ENCODE measurements at places on chromosomes 13 and 19.

GRCh38 chr13:88472316-88472715, 801.1 kb downstream of the SLITRK5 start:
- no peak for DNase-seq

DNA sequence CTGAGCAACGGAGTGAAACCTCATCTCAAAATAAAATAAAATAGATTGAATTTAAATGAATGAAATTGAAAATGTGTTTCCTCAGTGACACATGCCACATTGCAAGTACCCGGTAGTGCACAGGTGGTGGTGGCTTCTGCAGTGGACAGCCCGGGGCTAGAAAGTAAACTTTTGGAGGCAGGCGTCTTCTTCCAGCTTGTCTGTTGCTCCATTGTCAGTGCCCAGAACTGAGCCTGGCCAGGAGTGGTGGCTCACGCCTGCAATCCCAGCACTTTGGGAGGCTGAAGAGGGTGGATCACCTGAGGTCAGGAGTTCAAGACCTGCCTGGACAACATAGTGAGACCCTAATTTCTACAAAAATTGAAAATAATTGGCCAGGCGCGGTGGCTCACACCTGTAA, 5.7 kb downstream of the MYH14 start:
- DNase-seq = no peak

DNA sequence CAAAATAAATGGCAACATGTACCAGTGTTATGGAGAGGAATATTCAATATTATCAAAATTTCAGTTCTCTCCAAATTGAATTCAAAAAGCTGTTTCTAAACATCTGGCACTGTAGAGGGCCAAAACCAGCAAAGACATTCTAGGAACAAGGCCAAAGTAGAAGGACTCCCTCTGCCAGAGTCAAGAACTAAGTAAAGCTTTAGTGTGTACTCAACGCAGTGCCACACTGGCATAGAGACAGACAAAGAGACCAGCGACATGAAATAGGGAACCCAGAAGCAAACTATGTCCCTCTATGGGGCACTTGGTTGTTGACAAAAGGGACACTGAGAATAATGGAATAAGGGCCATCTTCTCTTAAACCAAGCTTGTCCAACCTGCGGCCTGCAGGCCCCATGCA, 15.6 kb downstream of the SCGB2B2 start:
- DNase-seq = no peak

GRCh38 chr13:55341891-55342290, 1798.8 kb upstream of the PRR20A start:
- no peak for DNase-seq

GRCh38 chr13:32165796-32166195, 134.2 kb downstream of the FRY start:
- no peak for DNase-seq

- no peak for DNase-seq
Observed at GRCh38 chr19:16645140-16645539, 14.8 kb downstream of the SMIM7 start.

DNA sequence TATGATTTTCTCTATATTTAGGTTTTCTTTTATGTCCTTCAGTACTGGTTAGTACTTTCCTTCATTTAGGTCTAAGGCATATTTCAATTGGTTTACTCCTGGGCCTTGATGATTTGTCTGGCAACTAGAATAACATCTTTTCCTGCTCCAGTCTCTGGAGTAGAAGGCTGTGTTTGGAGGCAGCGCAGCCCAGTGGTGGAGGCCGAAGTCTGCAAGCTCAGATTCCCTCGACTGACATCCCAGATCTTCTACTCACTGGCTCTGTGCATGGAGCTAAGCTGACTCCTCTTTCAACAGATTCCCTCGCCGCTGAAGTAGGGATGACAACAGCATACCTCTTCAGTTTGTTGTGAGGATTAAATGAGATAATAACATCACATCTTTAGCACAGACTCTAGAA, 141.0 kb downstream of the RAP2A start:
- peak; percentile 56 for DNase-seq

DNA sequence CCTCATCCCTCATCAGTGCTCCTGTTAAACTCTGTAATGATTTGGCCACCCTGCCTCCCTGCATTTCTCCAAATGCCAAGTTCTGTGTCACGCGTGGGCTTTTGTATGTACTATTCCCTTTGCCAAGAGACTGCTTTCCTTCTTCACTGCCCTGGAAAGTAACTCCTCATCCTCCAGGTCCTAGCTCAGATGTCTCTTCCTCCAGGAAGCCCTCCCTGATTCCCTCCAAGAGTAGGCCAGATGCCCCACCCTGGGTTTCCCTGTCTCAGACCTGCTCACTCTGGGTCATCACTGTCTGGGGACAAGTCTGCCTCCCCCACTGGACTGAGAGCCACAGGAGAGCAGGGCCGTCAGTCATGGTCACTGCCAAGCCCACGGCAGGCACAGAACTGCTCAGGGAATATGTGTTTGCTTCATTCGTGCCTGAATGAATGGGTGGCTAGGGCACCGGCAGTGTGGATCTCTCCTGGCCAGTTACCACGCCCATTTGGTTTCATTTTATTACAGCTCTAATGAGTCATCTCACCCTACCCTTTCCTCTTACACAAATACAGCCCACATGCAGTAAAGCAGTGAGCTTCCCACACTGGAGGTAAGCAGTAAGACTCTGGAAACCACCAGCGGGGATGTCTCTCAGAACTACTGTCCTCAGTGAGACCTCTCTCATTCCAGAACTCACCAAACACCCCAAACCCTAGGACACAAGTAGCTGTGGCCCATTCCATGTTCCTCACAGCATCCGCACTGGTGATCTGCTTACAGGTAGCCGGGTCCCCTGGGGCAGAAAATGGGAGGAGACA, 12.1 kb upstream of the GPR4 start:
- DNase-seq = no peak

DNA sequence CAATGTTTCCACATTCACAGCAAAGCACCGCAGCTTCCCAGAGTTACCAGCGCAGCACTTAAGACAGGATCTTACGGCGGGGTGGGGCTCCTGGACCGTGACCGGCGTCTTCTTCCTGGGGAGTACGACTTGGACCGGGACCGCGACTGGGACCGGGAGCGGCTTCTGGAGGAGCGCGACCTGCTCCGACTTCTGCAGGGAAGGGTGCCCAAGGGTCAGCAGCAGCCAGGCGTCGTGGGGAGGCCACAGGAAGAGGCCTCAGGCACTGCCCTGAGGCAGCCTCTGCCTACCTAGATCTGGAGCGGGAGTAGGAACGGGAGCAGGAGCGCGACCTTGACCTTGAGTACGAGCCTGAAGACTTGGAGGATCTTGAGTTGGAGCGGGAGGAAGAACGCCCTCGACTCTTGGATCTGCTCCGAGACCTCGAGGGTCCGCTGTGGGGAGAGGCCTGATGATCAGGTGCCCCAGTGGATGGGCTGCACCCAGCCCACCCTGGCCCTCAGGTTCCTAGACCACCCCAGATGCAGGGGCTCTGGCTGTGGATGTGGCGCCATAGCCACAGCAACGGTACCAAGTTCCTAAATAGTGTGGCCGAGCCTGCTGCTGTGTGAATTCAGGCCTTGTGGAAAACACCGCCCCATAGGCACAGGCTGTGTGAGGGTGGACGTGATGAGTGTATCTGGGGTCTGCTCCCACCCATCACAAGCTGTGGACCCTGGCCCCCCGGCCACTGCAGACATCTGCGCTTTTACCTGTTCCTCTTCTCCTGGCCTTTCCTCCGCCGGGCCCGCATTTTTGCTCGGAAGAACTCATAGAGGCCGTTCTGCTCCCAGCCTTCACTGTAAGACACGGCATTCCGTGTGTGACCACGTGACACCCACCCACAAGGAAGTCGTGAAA, 21.9 kb downstream of the CHERP start:
- DNase-seq = no peak

Measured in endothelial cell (in vitro differentiated cells).